NB4 (cell line): ENCODE measurements at places on chromosomes 3 and 15.

DNA sequence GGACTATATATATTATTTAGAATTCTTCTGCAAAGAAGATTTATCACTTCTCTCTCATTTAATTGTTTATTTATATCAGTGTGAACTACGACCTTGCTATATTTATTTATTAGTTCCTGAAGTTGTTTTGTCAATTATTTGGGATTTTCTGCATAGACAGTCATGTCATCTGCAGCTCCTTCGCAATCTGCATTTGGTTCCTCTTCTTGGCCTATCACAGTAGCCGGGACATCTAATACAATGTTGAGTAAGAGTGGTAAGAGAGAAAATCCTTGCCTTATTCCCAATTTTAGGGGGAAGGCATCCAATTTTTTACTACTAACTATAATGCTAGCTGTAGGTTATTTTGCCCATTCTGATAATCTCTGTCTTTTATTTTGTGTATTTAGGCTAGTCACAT lies 39.4 kb downstream of the FOXL2 start:
- peak; percentile 43 for DNase-seq

GRCh38 chr3:134751831-134752230 lies 43.2 kb upstream of the EPHB1 start:
- DNase-seq: peak; percentile 9

GRCh38 chr3:55541016-55541415 lies 53.9 kb upstream of the WNT5A start:
- no peak for DNase-seq

GRCh38 chr3:149120051-149120972 lies 9.1 kb upstream of the HPS3 start:
- peak; percentile 79 for DNase-seq

GRCh38 chr3:71791634-71792033 lies 6.7 kb upstream of the PROK2 start:
- no peak for DNase-seq

DNA sequence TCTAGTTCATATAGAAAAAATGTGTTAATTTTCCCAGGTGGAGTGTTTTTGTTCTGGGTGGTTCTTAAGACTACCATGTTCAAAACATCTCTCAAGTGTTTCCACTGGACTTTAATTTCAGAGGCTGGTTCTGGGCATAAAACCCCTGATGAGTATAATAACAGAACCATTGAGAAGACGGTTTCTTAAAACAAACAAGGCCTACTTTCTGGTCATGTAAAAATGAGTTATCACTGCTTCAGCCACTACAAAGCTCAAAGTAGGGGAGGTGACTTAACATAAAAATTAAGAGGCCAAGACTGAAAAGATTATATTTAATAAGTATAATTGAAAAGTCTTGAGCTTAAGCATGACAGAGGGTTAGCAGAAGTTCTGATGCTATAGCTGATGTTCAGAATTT lies 33.8 kb downstream of the RYR3 start:
- DNase-seq: no peak

GRCh38 chr3:127536830-127537812 lies 53.4 kb downstream of the TPRA1 start:
- DNase-seq: no peak

- DNase-seq: peak; percentile 76
These were observed 32.8 kb downstream of the ZNF589 start for GRCh38 chr3:48273594-48274211.

DNA sequence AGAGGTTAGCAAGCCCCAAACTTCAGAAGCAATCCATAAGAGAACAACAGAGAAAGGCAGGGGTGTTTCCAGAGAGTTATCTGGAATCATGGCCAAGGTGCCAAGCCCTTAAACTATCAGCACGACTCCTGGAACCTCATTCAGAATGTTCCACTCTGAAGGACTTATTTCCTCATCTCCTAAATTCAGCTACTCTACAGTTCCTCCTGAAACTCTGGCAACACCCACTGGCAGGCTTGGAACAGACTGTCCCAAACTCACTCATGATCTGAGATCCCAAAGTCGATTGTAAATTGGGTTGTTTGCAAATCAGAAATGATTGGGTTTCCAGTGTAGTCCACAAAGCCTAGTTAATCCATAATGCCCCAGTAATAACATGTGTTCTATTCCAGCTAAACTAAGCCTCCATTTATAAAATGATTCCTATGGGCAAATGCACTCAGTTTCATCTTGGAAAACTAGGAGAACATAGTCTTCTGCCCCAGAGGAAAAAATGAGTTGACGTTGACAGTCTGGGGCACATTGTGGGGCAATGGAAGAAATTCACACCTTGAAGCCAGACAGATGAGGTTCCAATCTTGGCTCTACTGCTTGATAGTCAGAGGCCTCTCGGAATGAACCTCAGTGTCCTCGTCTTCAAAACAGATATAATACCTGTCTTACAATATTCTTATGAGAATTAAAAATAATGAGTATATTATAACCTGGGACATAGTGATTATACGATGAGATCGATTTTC lies 65.9 kb downstream of the SLCO2A1 start:
- peak; percentile 33 for DNase-seq

- no peak for DNase-seq
These were observed 27.1 kb upstream of the TBL1XR1 start for GRCh38 chr3:177224414-177224813.

DNA sequence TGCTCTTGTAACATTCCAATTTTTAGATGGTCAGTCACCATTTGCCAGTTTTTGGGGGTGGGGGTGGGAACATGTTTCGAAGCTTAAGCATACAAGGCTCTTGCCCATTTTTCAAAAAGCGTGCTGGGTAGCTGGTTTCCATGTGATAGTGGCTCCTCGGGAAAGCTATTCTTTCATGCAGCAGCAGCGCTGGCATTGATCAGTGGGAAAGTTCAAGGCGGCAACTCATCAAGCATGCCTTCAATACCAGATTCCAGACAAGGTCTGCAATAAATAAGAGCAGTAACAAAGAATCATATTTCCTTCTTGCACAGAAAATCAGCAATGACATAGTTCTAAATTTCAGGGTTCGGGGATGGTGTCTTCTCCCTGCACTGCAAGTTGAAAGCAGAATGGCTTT lies 133.5 kb upstream of the ONECUT1 start:
- DNase-seq: no peak

- DNase-seq: peak; percentile 10
These were observed 112.3 kb downstream of the WDR76 start for GRCh38 chr15:43939070-43939469.

DNA sequence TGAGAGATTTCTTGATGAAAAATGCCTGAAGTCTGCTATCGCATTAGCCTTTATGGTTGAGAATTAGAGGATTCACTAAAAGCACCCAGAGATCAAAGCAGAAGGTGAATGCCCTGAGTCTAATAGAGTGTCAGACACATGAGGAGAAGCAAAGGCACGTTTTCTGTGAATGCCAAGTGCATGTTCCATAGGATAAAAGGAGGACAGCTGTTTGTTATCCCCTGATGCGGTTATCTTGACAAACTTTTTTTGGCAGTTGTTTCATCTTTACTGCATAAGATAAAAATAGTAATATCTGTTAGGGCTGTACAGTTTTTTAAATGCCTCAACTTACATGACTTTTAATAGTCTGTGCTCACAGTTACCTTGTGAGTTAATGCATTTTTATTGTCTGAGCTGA lies 65.3 kb upstream of the CD96 start:
- no peak for DNase-seq
